NCI-H2107 (cell line): ENCODE measurements at places on chromosomes 6 and 20.

GRCh38 chr6:149147195-149147594 lies 170.3 kb upstream of the TAB2 start:
- no peak for DNase-seq

DNA sequence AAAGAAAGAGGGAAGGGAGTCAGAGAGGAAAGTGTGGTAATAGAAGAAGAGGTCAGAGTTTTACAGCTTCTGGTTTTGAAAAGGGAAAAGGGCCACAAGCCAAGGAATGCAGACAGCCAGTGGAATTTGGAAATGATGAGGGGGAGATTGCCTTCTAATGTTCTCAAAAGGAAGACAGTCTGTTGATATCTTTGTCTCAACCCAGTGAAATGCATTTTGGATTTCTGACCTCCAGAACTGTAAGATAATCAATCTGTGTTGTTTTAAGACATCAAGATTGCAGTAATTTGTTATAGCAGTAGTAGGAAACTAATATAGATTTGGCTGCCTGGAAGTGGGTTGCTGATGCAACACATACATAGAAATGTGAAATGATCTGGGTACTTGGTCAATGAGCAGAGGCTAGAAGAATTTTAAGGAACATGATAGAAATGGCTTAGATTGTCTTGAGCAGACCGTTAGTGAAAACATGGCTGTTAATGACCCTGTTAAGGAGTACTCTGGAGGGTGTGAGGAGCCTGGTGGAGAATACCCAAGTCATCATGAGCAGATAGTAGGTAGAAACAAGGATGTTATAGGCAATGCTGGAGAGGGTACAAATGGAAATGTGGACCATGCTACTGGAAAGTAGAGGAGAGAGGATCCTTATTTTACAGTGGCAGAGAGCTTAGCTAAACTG lies 255.8 kb upstream of the RAB32 start:
- no peak for DNase-seq

- no peak for DNase-seq
These were observed 21.7 kb upstream of the MYT1 start for GRCh38 chr20:64142590-64142989.

GRCh38 chr6:14109411-14109826 lies 8.2 kb upstream of the CD83 start:
- no peak for DNase-seq

- no peak for DNase-seq
These were observed 1838.1 kb upstream of the DEFB115 start for GRCh38 chr20:29419378-29419777.

DNA sequence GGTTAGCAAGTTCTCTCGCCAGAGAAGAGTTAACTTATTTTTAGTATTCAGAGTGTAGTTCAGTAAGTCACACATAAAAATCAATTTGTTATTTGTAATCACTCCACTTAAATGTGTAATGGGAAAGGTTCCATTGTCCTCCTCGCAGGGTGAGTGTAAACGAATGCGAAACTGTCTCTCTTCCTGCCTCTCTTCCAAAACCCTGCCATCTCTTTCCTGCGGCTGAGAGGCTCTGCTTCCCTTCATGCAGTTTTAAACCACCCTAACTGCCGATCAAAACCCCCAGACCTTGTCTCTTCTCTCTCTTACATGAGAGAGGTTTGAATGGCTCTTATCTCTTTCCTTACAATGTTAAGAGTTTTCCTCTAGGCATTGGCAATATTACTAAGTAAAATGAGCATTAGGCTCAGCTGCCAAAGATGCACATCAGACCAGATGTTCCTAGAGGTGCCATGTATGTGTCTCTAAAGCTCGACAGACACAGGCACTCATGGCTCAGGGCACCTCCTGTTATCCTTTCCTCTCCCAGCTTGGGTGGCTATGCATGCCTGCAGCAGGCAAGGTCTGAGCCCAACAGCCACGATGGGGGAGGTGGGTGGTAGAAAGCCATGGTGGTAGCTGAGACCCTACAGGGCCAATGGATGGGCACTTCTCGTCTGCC lies 91.2 kb downstream of the JARID2 start:
- DNase-seq = no peak
